ENCODE measurements at places on chromosomes 1 and 21. TPM values are rescaled to one million over a fixed set of nuclear protein-coding genes. Genes with fewer than 3 reads are reported as not detected.

DNA sequence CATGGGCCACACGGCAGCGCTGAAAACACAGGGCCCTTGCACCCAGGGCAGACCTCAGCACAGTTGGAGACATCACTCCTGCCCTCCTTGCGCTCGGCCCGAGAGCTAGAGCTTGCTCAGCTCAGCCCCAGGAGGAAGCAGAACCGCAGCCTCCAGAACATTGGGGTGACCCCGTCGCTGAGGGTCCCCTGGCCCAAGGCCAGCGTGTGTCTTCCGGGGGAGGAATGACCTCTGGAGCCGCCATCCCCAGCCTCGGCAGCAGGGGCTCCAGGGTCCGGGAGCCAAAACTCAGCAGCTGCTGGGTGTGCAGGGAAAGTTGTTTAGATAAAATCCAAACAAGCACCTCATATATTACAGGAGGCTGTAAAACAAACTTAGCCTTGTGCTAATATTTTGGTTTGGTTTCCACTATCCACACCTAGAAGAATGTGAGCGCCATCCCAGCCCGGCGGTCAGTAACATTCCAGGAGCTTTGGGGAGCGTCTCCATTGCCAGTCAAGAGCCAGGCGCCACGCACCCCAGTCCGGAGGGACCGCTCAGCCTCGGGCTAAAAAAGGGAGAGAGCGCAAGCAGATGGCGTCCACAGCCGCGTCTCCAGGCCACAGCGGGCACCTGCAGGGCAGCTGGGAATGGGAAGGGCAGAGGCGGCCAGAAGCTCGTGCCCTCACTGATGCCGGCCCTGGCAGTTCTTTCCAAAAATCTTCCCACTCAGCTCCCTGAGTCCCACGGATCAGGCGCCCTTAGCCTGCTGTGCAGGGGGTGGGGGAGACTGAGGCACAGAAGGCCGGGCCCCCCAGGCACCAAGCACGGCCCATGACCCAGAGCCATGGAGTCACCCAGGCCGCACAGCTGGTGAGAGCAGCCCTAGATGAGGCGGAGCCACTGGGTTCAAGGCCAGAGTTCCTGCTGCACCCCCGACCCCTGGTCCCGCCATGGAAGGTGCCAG is 52.0 kb downstream of the SLX9 start:
- no peak for DNase-seq

Gene KPRP
- total RNA-seq, result not detected

- no peak for DNase-seq
Observed at GRCh38 chr1:43705334-43705733, 2.0 kb upstream of the ST3GAL3 start.

GRCh38 chr1:243968413-243968812 is 82.7 kb upstream of the ZBTB18 start:
- no peak for DNase-seq

Gene RNF186
- not detected for total RNA-seq

Data from left ventricle myocardium inferior (tissue), 1 donor.